ENCODE measurements at places on chromosomes 16 and 17.

DNA sequence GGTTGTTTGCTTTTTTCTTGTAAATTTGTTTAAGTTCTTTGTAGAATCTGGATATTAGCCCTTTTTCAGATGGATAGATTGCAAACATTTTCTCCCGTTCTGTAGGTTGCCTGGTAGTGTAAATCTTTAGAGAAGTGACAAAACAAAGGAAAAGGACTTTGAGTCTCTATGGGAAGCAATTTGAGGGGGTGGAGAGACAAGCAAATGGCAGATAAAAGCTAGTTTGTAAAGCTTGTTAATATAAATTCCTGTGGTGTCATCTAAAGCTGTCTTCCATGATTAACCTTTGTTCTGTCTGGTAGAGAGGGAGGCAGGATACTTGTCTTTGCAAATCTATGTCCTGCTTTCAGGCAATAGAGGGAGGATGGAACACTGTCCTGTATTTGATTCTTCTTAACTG lies 40.6 kb upstream of the CACNG4 start:
- no peak for DNase-seq

- DNase-seq: no peak
These were observed 6.9 kb downstream of the MYCBPAP start for GRCh38 chr17:50514936-50515702.

DNA sequence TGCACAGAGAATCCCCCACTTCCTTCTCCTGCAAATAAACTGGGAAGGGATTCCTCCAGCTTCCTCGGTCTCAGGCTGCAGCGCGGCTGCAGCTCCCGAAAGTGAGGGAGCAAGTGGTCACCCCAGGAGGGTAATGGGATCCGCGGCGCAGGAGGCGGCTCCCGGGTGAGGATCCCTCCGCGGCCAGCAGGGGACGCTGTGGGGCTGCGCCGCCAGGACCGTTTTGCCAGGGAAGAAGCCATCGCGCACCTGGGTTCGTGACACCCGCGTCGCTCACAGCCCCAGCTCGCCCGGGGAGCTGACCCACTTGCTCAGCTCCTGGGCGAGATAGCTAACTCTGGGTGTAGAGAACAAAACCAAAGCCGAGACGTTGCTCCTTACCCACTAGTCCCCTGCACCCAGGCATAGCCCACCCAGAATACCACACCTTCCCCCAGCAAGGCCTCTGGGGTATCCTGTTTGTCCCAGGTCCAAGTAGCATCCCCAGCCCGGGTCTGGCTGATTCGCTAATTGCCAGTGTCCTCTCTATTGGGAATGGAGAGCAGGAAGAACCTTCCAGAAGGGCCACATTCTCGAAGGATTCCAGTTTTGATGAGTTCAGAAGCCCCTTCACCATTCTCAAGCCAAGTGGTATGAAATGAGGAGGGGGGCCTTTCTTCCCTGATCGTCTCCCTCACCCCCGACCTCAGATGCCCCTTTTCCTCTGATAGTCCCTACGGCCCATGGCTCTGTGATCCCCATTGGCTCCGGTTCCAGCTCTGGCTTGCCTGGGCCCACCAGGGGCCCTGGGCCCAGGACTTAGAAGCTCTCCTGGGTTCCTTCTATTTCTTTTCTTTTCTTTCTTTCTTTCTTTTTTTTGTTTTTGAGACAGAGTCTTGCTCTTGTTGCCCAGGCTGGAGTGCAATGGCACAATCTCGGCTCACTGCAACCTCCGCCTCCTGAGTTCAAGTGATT lies 14.1 kb downstream of the CYGB start:
- DNase-seq: no peak

DNA sequence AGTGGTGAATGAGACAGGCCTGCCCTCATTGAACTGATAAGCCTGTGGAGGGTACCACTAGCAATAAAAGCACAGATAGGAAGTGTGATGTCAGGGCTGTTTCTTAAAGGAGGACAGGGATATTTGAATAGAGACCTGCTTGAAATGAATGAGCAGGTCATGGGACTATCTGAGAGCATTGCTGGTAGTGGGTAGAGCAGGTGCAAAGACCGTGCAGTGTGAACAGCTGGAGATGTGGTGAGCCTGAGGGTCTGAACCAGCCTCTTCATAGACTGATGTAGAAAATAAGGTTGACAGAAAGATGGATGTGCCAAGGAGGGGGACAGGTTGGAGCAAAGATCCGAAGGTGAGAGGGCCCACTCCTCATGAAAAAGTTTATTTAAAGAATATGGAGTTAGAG lies 2.4 kb downstream of the NUP93 start:
- DNase-seq: no peak

DNA sequence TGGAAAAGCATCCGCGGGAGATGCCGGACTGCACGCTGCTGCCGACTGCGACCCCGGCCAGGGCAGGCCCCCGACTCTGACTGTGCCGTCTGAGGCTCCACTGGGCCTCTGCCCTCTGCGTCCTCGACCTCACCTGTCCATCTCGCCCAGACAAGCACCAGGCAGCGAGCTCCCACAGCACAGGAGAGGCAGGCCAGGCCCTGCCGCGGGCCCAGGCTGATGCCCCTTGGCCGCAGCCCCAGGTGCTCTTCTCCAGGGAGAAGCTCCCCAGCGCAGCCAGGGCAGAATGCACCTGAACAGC lies 98.1 kb upstream of the DNAH17 start:
- no peak for DNase-seq

Measured in left renal pelvis (tissue), 4 donors.